Frontal cortex (tissue), 4 donors: ENCODE measurements at places on chromosomes 1 and 21.

- DNase-seq = no peak
Measured at GRCh38 chr21:42538479-42539275, 25.0 kb downstream of the SLC37A1 start.

DNA sequence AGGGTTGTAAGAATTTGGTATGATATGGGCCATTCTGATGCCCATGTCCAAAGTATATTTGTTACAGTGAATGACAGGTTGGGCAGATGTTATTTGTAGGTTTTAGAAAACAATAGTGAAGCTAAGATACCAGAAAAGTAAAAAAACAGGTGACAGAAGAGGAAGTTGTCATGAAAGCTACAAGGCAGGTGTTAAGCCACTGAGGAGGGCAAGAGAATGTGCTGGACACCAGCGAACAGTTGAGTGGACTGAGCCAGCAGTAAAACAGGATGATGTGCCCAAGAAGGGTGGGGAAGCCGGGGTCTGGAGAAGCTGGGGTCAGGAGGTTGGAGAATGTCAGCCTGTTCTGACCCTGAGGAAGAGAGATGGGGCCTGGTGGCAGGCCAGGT is 83.3 kb downstream of the DTL start:
- DNase-seq = no peak

GRCh38 chr1:1901641-1902294 is 10.9 kb upstream of the GNB1 start:
- DNase-seq = no peak

DNA sequence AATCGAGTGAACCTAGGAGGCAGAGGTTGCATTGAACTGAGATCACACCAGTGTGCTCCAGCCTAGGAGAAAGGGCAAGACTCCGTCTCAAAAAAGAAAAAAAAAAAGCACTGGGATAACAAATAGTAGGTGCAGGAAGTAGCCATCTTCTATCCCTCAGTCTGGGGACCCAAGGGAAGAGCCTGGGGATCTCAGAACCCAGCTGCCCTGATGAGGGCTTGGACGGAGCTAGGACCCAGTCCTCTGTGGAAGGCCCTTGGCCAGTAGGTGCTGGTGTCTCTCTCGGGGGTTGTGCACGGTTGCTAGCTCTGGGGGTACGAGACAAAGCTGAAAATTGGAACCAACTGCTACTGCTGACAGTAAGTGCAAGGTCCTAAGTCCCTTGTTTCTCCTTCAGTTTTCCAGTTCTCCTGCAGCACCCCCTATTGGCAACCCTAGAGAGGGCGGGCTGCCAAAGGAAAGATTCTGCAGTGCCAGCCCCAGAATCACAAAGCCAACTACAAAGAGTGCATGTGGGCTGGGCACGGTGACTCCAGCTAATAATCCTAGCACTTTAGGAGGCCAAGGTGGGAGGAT is 57.6 kb upstream of the KIF1B start:
- DNase-seq = peak; percentile 41

GRCh38 chr1:26574018-26574417 is 44.5 kb downstream of the RPS6KA1 start:
- DNase-seq = no peak

- DNase-seq = no peak
Measured at GRCh38 chr1:90370686-90371447, 346.2 kb downstream of the BARHL2 start.

DNA sequence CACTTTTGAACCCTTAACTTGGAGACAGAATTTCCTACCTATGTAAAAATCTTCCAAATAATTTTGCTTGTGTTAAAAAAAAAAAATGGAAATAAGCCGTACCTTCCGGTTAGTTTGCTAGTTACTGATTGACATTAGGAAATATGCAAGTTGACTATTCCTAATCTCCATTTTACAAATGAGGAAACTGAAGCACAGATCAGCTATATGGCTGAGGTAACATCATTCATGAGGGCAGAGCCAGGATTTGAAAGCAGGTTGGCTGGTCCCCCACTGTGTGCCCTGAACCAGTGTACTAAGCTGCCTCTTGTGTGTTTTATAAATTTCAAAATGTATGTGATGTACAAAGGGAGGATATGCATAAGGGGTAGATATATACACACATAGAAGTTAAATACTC is 29.6 kb downstream of the BACE2 start:
- DNase-seq = no peak

DNA sequence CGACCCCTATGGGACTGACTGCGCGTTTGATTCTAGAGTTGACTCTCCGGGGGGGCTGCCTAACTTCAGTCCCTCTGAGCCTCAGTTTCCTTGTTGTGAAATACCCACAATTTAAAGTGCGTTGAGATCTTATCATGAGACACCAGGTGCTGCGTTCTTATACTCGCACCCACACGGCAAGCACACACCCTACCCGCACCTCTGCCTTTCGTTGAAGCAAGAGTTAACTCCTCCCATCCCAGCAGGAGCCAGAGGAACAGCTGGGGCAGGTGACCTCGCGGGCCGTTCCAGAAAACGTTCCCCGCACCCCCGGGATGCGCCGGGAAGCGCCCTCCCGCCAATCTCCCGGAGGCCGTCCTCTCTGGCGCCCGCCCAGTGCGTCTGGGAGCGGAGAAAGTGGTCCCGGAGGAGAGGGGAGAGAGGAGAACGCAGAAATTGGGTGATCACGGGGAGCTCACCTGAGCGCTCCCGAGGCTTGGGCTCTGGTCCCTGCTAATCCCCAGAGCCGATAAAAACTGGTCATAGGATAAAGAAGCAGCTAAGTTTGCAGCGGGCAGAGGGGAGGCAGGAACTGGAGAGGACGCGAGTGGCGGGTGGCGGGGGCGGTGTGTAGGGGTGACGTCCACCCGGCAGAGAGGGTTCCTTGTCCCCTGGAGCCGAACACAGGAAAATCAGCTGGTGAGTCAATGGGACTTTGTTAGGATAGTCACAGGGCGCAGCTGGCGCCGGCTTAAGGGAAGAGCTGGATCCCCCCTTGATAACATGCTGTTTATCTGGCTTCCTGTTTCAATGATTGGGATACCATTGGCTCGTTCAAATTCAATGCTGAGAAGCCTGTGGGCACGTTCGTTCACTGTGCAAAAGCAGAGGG is 869 bp downstream of the NAV1 start:
- peak; percentile 70 for DNase-seq

DNA sequence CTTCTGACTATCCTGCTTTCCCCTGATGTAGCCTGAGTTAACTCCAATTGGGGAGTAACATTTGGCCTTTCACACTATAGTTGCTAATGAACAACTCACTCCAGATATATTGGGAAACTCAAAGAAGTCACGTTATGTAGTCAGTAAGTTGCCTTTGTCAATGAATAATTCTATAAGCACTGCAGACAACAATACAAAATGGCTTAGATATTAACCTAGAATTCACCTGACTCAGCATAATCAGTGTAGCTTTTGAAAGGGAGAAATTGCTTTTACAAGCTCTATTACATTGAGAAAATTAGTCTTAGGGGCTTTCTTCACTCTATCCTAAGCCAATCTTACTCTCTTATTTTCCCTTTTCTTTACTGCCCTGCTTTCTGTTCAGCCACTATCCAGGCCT is 303.5 kb upstream of the NR5A2 start:
- DNase-seq = no peak

GRCh38 chr21:43268086-43268803 is 99.4 kb downstream of the CRYAA start:
- DNase-seq = no peak
